Stimulated activated CD8-positive, alpha-beta memory T cell treated with anti-CD3 and anti-CD28 coated beads, Interleukin-12 subunit alpha, Interleukin-12 subunit beta, amount 100 ng/mL, for 4 hours (primary cell): ENCODE measurements at places on chromosomes 4 and X.

GRCh38 chr4:110411574-110412011, 64.4 kb upstream of the ENPEP start:
- DNase-seq = no peak

- DNase-seq = peak; percentile 8
Observed at GRCh38 chrX:14039344-14039743, 9.7 kb upstream of the GEMIN8 start.

GRCh38 chr4:10577018-10577417, 107.5 kb downstream of the CLNK start:
- no peak for DNase-seq

DNA sequence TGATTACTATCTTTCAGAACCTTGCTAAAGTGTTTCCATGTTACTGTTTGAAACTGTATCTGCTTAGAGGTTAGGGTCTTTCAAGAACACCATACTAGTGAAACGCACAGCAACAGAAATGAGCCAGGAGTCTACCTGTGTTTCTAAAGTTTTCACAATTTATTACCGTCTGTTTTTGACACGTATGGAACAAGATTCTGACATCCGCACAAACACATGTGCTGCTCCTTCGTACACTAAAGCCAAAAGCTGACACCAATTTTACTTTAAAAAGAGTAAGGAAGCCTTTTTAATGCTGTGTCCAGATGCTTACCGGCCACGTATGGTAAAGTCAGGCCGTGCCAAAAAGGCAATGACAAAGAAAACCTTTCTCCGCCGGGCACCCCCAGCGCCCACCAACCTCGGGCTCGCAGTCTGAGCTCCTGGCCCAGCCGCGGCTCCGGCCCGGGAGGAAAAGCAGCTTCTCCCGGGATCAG, 532 bp downstream of the RPS4X start:
- DNase-seq = no peak
